ENCODE measurements at places on chromosomes 4 and X. TPM values are rescaled to one million over a fixed set of nuclear protein-coding genes. Genes with fewer than 3 reads are reported as not detected.
A peak's percentile ranks its signal among the peaks of the same experiment; 100 is the strongest.

GRCh38 chr4:74822603-74823002 is 28.3 kb upstream of the BTC start:
- DNase-seq: no peak

DNA sequence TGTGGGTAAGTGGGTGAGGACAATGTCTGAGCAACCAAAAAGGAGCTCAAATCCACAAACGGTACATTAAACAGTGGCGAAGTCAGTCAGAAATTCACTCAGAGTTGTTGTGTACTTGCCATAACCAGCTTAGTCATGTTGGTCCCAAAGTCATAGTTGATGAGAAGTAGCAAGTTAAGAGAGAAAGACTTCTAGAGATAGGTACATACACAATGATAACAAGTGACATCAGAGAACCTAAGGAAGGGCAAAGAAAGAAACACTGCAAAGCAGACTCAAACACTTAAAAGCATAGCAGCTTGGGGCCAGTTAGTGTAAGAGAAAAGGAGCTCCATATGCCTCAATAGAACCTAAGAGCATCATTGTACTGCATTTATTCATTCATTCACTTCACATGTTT is 30.2 kb downstream of the DYNLT3 start:
- no peak for DNase-seq

The RHOXF2 gene
- 0.29 TPM for total RNA-seq

GRCh38 chrX:69305333-69306062 is 140.2 kb upstream of the PJA1 start:
- no peak for DNase-seq

The ADH1A gene
- not detected for total RNA-seq

DNA sequence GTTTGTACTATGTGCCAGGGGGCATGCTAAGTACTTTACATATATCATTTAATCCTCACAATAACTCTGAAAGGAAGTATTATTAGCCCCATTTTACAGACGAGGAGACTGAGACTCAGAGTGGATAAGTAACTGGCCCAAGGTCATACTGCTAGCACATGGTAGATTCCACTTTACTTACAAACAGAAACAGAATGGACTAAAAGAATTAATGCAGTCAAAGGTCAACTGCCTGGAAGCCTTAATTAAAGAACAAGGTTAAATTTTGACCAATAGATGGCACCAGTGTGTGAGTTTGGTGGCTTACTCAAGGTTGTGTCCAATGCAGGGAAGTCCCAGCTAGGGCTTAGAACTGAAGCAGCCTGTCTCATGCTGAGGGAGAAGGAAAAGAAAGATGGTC is 4.7 kb downstream of the RIPPLY1 start:
- peak; percentile 47 for DNase-seq

DNA sequence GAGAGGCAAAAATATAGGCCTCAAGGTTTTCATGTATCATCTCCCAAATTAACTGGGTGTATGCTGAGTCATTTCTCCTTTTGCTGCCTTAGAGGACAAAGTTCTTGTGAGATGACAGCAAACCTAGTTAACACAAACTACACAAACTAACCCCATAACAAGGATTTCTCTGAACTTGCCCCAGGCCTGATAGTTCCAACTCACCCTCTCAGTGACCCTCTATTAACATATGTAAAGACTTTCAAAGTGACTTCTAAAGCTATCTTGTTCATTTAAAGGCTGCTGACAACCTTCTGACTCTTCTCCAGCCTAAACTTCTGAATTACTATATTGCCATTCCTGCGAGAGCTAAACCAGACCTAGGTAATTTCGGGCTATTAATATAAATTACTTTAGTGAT is 43.2 kb upstream of the CCDC149 start:
- no peak for DNase-seq

DNA sequence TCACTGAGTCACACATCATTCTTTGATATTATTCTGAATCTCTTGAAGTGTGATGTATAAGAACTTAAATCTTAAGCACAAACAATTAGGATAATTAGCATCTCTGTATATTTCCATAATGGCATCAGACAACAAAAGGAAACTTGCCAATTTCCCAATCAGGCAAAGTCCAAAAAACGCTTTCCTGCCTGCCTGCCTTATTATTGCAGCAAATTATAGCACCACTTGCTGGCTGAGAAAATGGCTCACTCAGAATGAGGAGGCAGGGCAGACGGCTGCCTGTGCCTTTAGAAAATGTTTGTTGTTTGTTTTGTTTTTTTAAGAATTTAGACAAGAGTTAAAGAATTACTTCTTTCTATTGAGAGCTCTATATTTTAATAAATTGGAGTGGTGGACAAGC is 27.7 kb upstream of the NR3C2 start:
- DNase-seq: no peak

DNA sequence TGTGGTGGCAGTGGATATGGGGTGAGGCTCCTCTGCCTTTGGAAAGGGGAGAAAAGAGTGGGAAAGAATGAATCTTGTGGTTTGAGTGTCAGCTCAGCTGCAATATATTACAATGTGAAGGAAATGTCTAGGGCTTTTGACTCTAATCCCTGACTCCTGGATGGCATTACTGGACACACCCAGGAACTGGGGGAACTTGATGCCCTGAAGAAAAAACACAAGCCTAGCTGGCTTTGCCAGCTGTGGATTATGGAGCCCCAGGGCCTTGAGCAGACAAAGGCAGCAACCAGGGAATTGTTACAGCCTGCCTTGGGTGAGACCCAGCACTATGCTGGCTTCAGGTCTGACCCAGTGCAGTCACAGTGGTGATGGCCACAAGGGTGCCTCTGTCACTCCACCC is 57.1 kb upstream of the CYSLTR1 start:
- DNase-seq: peak; percentile 6

The BOD1L1 gene
- total RNA-seq: 10.9 TPM

The SLC25A5 gene
- total RNA-seq: 289 TPM

GRCh38 chr4:10098780-10099160 is 17.8 kb downstream of the WDR1 start:
- peak; percentile 84 for DNase-seq

DNA sequence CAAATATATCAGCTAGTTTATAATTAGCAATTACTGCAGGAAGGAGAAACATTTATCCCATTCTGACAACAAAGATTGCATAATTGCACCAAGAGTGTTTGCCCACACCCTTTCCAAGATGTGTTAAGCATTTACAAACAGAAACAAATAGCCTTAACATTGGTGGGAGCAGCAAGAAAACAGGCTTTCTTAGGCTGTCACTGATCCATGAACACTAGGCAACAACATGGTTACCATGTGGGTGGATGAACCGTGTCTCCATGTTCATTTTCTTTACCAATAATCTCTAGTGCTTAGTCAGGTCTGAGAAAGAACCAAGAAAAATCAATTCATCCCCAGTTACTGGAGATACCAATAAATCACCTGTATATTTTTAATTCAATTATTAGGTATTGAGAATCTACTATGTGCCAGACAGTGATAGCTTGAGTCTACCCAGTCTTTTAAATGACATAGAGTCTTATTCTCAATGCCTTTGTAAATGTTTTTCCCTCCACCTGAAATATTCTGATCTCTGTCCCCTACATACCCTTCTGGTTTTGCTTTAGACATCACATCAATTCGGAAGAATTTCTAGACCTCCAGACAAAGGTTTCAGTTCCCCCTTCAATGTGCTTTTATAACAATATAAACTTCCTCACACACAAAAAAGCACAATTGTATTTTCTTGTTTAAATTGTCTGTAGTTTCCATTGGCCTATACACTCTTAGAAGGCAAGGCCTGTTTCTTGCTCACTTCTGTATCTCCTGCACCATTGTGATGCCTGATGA is 286.6 kb downstream of the PPP1R2C start:
- no peak for DNase-seq

DNA sequence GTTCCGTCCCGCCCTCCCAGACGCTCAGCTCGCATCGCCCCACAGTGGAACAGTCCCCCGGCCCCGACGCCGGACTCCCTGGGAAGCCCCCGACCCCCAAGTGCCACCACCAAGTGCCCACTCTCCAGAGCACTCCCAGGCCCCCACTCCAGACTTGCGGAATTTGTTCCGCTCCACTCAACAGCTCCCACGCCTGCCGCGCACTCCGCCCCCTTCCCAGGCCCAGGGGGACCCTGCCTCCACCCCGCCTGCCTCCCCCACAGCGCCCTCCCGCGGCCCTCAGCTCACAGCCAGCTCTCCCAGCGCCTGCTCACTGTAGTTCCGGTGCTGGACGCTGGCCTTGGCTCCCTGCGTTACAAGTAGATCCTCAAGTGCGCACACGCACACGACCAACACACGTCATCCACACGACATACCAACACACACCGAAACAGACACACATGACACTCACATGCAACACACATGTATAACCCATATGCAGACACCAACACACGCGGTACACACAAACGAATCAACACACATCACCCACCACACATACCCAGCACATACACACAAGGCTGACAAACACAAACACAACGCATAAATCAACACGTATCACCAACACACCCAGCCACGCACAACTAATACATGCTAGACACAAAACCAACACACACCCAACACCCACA is 8.0 kb downstream of the MSX1 start:
- no peak for DNase-seq

The FAM47A gene
- total RNA-seq: not detected

The MGARP gene
- 0.68 TPM for total RNA-seq

DNA sequence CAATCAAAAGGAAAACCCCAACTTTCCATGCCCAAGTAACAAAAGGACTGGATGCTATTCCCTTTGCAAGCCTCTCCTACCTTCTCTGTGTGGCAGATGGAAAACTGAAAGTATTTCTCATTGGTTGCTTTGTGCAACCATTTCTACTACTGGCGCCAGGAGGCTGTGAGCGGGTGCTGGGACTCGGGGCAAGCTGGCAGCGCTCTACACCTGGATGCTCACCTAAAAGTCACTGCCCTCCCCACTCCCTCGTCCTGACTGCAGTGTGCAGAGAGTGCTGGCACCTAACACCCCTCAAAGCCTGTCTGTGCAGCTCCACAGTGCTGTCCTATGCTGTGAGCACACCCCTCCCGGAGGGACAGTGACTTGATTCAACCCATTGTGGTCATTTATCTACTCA is 54.2 kb upstream of the STS start:
- DNase-seq: no peak

DNA sequence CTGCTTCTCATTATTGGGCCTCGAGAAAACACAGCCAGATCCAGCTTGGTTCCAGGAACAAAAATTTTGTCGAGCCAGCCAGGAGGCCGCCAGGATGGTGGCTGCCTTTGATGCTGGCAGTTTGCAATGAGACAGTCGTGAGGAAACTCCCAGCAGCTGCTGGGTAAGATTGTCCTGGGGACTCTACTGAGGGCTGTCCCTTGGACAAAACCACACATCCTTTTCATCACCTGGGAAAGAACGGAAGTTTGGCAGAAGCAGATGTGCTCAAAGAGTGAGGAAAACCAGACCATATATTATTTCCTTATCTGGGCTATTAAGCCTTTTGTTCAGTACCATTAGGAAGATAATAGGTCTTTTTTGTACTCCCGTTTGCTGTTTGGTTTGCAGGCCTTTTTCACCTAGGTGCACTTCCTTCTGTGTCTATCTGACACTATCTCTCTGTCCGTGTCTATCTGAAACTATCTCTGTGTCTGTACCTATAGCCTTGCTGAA is 13.4 kb upstream of the PAPSS1 start:
- DNase-seq: no peak

The HADH gene
- total RNA-seq: 15.1 TPM

The UGT2B15 gene
- not detected for total RNA-seq

GRCh38 chrX:45889471-45889870 is 655.8 kb downstream of the ZNF674 start:
- peak; percentile 85 for DNase-seq

- no peak for DNase-seq
Measured at GRCh38 chrX:3699821-3700381, 13.5 kb downstream of the PRKX start.

The CXXC4 gene
- not detected for total RNA-seq

The SMIM31 gene
- not detected for total RNA-seq

The SULT1B1 gene
- total RNA-seq: not detected

The RBM47 gene
- total RNA-seq: 8.5 TPM

The ATP2B3 gene
- not detected for total RNA-seq

- DNase-seq: no peak
Measured at GRCh38 chrX:110257889-110258288, 60.0 kb downstream of the AMMECR1 start.

- no peak for DNase-seq
Measured at GRCh38 chrX:40805404-40805803, 70.1 kb upstream of the MED14 start.

Data from RPMI7951 (cell line).